CD4-positive, alpha-beta T cell (primary cell): ENCODE measurements at places on chromosomes 3 and 15.

DNA sequence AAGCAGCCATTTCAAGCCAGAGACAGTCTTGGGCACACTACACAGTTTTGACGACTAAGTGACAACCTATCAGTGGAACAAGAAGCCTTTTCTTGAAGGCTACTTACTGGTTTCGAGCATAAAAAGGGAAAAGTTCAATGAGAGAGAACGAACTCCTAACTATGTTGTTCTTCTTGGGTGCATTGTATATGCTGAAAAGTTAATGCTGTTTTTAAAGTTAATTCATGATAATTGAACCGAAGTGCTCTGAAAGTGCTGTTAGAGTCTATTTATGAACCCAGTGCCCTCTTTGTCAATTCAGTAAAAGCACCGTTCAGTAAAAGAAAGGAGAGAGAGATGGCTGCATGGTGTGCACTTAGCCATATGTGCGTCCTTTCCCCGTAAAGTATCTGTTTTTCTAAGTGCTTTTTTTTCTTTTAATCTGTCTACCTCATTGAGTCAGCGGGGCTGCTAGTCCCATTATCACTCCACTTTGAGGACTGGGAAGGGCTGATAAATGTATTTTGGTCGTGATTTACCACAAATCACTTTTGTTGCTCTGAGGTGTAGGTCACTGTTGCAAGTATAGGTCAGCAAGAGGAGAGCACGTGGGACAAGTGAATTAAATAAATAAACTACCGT, 380.7 kb upstream of the GOLIM4 start:
- DNase-seq = no peak
- no peaks in the 10 kb centered on the region for H3K4me1 ChIP-seq
- H3K27me3 ChIP-seq = no peaks in the 10 kb centered on the region
- no peak overlapping the region for H3K4me3 ChIP-seq

DNA sequence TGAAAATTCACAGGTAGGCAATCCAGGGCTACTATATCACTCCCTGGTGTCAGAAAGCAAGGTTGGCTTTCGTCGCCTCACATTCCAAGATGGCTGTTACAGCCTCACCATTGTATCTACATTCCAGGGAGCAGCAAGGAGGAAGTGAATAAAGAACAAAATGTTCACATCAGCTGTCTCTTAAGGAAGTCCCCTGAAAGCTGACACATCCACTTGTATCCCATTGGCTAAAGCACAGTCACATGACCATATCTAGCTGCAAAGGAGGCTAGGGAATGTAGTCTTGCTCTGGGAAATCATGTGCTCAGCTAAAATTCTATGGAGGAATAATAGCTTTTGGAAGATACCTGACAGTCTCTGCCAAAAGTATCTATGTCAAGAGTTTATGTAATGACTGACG, 12.8 kb upstream of the GATA2 start:
- H3K36me3 ChIP-seq = no peaks in the 10 kb centered on the region
- no peak for DNase-seq
- H3K27ac ChIP-seq = no peak overlapping the region

GRCh38 chr3:56357266-56357665, 111.0 kb downstream of the ERC2 start:
- no peak for DNase-seq
- H3K27me3 ChIP-seq = no peaks in the 10 kb centered on the region
- no peak overlapping the region for H3K27ac ChIP-seq
- H3K4me1 ChIP-seq = no peaks in the 10 kb centered on the region
- H3K4me3 ChIP-seq = no peak overlapping the region
- H3K36me3 ChIP-seq = no peaks in the 10 kb centered on the region

DNA sequence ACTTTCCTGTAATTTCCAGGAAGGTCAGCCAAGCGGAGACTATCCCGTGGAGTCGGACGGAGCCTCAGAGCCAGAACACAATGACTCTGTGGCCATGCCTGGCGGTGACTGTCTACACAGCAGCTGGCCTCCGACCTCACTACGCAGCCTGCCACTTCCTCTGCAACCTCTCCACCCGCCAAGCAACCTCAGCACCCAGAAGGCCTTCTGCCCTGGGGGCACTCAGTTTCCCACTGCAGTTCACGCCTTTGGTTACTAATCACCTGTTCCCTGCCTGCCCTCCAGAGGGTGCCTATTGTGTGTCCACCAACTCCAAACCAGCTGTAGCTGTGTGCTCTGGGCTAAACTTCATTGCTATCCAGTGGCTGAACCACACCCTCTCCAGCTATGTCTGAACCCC, 44.0 kb downstream of the TM2D3 start:
- H3K27me3 ChIP-seq = no peaks in the 10 kb centered on the region
- no peaks in the 10 kb centered on the region for H3K4me1 ChIP-seq
- no peak overlapping the region for H3K27ac ChIP-seq
- no peak for DNase-seq

GRCh38 chr3:152229692-152230091, 39.0 kb upstream of the MBNL1 start:
- no peaks in the 10 kb centered on the region for H3K36me3 ChIP-seq
- H3K4me1 ChIP-seq = no peaks in the 10 kb centered on the region
- no peak for DNase-seq
- H3K27me3 ChIP-seq = no peaks in the 10 kb centered on the region
- H3K27ac ChIP-seq = no peak overlapping the region
- H3K4me3 ChIP-seq = no peak overlapping the region

DNA sequence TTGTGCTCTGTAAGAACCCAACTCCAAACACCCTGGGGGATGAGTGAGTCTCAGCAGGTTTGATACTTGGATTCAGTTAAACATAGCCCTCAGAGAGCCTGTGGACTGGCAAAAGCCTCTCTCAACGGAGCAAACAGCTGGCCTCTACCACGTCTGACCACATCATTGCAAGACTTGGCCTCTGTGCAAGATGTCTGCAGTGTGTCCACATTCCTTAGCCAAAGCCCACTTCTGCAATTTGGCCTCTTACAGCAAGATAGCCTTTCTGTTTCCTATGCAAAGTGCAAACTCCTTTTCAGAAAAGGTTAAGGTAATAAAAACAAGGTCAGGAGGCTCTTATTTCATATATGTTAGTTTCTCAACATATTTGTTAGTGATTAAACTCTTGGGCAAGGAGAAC, 27.9 kb downstream of the FBN1 start:
- no peak overlapping the region for H3K27ac ChIP-seq
- H3K4me3 ChIP-seq = no peak overlapping the region
- H3K27me3 ChIP-seq = no peaks in the 10 kb centered on the region
- no peaks in the 10 kb centered on the region for H3K36me3 ChIP-seq
- no peaks in the 10 kb centered on the region for H3K4me1 ChIP-seq

- no peak overlapping the region for H3K27ac ChIP-seq
- no peak for DNase-seq
- no peaks in the 10 kb centered on the region for H3K27me3 ChIP-seq
- H3K36me3 ChIP-seq = no peaks in the 10 kb centered on the region
- H3K4me1 ChIP-seq = no peaks in the 10 kb centered on the region
Measured at GRCh38 chr3:25170021-25170420, 258.0 kb upstream of the RARB start.

DNA sequence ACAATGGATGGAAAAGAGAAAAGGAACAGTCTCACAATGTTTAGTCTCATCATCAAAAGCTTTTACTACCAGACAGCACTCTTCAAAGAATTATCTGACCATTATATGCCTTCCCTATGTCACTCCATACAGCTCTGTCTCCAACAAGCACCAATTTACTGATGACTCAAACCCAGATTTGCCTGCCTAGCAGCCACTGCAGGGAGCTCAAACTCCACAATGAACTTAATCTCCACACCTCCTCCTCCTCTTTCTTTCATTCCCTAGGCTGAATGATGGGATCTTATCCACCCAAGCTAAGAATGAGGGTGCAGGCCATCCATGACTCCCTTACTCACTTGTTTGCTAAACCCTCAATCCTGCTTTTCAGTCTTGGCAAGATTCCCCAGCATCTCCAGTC, 45.5 kb downstream of the NBEAL2 start:
- no peaks in the 10 kb centered on the region for H3K27me3 ChIP-seq
- no peak for DNase-seq
- no peaks in the 10 kb centered on the region for H3K4me1 ChIP-seq
- H3K4me3 ChIP-seq = no peak overlapping the region

DNA sequence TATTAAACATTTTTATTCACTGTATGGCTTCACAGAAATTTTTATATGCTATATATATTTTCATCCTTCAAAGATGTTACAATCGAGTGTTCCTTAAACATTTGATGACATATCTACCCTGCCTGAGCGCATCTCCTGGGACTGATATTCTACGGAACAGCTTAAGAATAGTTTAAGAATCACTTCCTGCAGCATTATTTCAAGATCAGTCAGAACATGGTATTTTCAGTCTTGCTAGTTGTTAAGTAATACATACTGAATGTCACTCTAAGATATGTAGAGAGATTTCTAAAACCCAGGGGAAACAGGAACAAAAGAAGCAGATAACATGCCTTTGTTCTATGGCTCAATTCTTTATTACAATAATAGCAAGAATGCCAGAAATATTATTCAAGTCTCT, 8.7 kb downstream of the COL8A1 start:
- H3K4me3 ChIP-seq = no peak overlapping the region
- no peak overlapping the region for H3K27ac ChIP-seq
- no peaks in the 10 kb centered on the region for H3K36me3 ChIP-seq

GRCh38 chr3:168273036-168273435, 177.3 kb upstream of the GOLIM4 start:
- no peaks in the 10 kb centered on the region for H3K4me1 ChIP-seq
- H3K4me3 ChIP-seq = no peak overlapping the region
- H3K36me3 ChIP-seq = no peaks in the 10 kb centered on the region

GRCh38 chr15:99421758-99422157, 144.0 kb upstream of the MEF2A start:
- H3K4me3 ChIP-seq = no peak overlapping the region
- H3K36me3 ChIP-seq = no peaks in the 10 kb centered on the region
- peaks cover 47% of the 10 kb centered on the region for H3K4me1 ChIP-seq
- no peaks in the 10 kb centered on the region for H3K27me3 ChIP-seq
- no peak for DNase-seq
- H3K27ac ChIP-seq = peak overlapping the region; percentile 15

GRCh38 chr3:134462331-134462941, 23.3 kb downstream of the ANAPC13 start:
- H3K4me3 ChIP-seq = no peak overlapping the region
- H3K4me1 ChIP-seq = no peaks in the 10 kb centered on the region
- no peak for DNase-seq

GRCh38 chr3:193214445-193214844, 26.6 kb upstream of the PLAAT1 start:
- no peak overlapping the region for H3K27ac ChIP-seq
- H3K27me3 ChIP-seq = no peaks in the 10 kb centered on the region
- DNase-seq = no peak
- H3K36me3 ChIP-seq = no peaks in the 10 kb centered on the region
- no peak overlapping the region for H3K4me3 ChIP-seq

DNA sequence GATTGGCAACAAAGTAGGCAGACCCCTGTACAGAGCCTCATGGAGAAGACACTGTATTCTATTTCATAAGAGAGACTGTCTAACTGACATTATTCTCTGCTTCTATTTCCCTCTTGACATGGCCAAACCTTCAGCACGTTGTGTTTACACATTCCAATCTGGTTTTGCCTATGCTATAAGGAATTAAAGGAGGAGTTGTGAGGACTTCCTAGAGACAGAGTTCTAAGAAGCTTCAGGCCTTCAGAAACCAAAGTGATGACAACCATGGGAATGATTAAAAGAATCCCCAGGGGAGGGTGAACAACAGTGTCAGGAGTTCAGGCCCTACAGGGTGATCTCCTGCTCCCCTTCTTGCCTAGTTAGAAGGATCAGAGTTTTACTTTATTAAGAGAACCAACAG, 44.9 kb upstream of the CAPN7 start:
- H3K4me1 ChIP-seq = no peaks in the 10 kb centered on the region
- no peak overlapping the region for H3K27ac ChIP-seq
- no peak for DNase-seq
- peaks cover 4% of the 10 kb centered on the region for H3K27me3 ChIP-seq
- no peaks in the 10 kb centered on the region for H3K36me3 ChIP-seq
- H3K4me3 ChIP-seq = no peak overlapping the region

DNA sequence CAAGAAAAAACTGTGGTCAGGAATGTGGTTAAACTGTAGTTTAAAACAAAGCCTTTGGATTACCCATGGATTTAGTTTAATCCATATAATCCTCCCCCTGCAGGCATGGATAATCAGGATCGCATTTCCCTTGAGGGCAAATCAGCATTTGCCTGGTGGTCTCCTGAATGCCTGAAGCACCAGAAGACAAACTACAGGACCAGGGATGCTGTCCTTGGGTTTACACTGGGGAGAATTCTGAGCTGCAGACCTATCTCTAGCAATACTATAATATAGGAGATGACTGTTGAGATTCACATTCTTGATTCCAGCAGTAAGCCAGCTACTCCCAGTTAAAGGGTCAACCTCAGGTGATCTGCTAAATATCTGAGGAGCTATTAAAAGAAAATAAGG, 10.6 kb downstream of the PIK3CB start:
- peaks cover under 1% of the 10 kb centered on the region for H3K4me1 ChIP-seq
- DNase-seq = no peak
- H3K4me3 ChIP-seq = no peak overlapping the region
- peaks cover 12% of the 10 kb centered on the region for H3K36me3 ChIP-seq

DNA sequence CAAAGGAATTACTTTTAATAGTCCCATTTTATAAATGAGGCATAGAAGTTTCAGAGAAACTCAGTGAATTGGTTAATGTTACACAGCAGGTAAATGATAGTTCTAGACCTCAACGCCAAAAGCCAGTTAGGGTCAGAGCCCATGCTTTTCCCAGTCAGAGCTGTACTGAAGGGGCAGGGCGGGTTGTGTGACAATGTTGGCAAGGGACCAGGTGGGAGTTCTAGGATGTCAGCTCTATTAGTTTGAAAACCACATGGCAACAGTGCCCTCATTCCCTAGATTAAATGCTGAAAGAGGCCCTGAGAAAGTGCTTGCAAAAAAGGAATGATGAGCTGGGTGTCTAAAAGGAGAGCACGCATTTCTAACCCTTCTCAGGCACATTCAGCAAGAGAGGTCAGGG, 65.4 kb upstream of the EPHB1 start:
- H3K4me3 ChIP-seq = no peak overlapping the region
- H3K27me3 ChIP-seq = no peaks in the 10 kb centered on the region
- no peak for DNase-seq
- H3K27ac ChIP-seq = no peak overlapping the region
- no peaks in the 10 kb centered on the region for H3K4me1 ChIP-seq
- no peaks in the 10 kb centered on the region for H3K36me3 ChIP-seq

DNA sequence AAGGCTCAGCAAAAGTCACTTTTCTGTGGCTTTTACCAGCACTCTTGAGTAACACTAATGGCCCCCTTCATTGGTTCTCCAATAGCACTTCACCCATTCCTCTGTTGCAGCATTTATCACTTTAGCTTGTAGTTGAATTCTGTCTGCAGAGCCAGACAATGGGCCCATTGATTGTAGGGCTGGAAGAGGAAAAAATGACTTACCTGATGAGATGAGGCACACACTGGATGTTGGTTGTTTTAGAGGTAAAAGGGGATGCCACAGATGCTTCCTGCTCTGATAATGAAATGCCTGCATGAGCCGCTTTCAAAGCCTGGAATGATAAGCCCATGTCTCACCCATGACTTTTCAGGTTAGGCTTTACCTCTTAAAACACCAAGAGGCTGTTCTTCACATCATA, 64.3 kb downstream of the PLAAT1 start:
- H3K36me3 ChIP-seq = no peaks in the 10 kb centered on the region
- no peak for DNase-seq
- no peak overlapping the region for H3K4me3 ChIP-seq
- no peak overlapping the region for H3K27ac ChIP-seq
- no peaks in the 10 kb centered on the region for H3K27me3 ChIP-seq
- H3K4me1 ChIP-seq = no peaks in the 10 kb centered on the region

GRCh38 chr3:172315401-172316091, 132.7 kb downstream of the GHSR start:
- H3K27me3 ChIP-seq = no peaks in the 10 kb centered on the region
- no peaks in the 10 kb centered on the region for H3K4me1 ChIP-seq
- H3K27ac ChIP-seq = no peak overlapping the region
- no peak for DNase-seq
